ENCODE measurements at places on chromosomes 1 and 21.

GRCh38 chr1:184456189-184456588 lies 69.4 kb downstream of the C1orf21 start:
- H3K4me3 ChIP-seq, result no peak overlapping the region
- H3K27me3 ChIP-seq, result no peaks in the 10 kb centered on the region
- H3K4me1 ChIP-seq, result peaks cover 14% of the 10 kb centered on the region

DNA sequence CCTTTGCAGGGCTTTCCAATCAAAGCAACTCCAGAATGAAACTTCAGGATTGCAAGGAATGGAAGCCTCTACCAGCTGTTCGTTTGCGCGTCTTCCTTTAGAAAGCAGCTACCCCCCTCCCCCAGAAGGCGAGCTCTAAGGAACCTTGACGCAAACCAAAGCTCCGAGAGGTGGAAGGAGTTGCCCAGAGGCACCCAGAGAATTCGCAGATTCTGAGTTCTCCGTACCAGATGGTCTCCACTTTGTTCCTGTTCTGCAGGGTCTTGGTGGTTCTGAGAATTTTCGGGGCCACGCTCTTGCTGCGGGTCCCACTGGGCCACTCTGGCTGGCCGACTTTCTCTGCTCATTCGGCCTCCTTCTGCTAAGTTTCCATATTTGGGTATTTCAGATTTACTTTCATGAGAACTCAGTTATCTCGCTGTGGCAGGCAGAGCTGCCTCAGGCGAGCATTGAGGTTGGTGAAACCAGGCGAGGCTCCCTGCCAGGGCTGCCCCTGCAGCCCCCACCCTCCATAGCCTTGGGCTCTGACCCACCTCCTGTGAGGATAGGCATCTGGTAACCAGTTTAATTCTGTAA lies 801 bp downstream of the TRAF5 start:
- no peak overlapping the region for H3K27ac ChIP-seq
- H3K27me3 ChIP-seq, result peaks cover 15% of the 10 kb centered on the region
- no peaks in the 10 kb centered on the region for H3K36me3 ChIP-seq
- DNase-seq, result no peak
- H3K4me3 ChIP-seq, result peak overlapping the region; percentile 90
- peaks cover 52% of the 10 kb centered on the region for H3K4me1 ChIP-seq

DNA sequence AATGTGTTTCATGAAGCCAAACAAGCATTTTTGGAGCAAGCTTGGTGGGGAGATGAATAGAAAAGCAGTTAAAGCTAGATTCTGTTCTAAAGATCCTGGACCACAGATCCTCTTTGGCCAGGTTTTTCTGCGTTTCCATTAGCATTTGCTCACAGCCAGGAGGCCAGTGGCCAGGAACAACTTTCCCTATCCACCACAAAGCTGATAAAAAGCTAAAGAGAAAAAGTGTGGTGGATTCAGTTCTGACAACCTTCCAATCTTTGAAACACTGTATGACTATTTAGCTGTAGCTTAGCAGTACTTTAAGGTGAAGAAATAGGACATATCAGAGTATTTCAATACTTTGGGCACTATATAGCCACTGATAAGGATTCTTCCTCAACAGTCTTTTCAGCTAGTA lies 3.0 kb upstream of the NEK7 start:
- no peaks in the 10 kb centered on the region for H3K27me3 ChIP-seq
- H3K36me3 ChIP-seq, result no peaks in the 10 kb centered on the region
- no peak overlapping the region for H3K27ac ChIP-seq
- H3K4me1 ChIP-seq, result peaks cover 16% of the 10 kb centered on the region
- no peak for DNase-seq

DNA sequence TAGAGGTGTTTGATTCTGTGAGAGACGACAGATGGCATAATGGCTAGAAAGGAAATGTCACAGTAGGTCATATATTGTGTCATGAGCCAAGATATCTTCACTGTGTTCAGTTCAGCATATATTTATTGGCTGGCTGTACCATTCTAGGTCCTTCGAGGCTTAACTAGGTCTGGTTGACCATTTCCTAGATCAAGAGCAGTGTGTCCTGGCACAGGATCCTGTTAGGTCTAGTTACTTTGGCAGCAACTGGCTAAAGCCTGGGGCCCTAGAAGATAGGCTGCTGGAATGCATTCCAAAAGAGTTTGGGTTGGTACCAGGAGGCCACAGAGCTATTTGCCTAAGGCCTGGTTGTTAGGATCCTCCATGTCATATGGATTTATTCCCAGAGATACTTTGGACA lies 20.9 kb downstream of the ZBTB40 start:
- no peak overlapping the region for H3K27ac ChIP-seq
- no peak for DNase-seq
- no peaks in the 10 kb centered on the region for H3K27me3 ChIP-seq

DNA sequence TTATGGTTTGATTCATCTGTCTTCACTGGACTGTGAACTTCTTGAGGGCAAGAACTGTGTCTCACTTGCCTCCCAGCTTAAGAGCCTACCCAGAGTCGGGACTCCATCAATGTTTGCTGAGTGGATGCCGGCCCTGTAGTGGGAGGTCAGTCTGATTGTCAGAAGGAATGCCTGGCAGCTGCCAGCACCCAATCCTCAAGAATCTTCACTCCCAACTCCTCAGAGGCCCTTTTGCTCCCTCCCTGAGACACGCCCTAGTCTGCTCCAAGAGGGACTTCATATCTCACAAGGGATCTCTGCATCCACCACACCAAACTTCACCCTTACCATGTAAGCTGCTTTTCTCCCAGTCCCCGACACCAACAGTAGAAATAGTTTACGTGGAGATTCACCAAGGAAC lies 15.2 kb upstream of the KDM4A start:
- no peak overlapping the region for H3K4me3 ChIP-seq
- H3K27me3 ChIP-seq, result peaks cover 11% of the 10 kb centered on the region
- DNase-seq, result no peak
- no peaks in the 10 kb centered on the region for H3K4me1 ChIP-seq

DNA sequence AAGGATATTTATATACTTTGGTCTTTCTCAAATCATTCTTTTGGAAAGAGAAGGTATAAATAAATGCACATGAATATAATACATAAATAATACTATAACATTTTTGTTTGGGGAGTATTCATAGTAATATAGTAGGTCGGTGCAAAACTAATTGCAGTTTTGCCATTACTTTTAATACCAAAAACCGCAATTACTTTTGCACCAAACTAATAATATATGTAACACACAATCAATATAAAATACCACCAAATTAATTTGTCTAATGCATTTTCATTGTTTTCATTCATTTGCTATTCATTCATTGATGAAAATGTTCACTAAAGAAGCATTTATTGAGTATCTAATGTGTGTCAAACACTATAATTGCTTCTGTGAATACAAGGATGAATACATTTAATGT lies 219.0 kb downstream of the RWDD3 start:
- peaks cover 6% of the 10 kb centered on the region for H3K27me3 ChIP-seq
- no peak overlapping the region for H3K27ac ChIP-seq
- DNase-seq, result no peak
- no peaks in the 10 kb centered on the region for H3K4me1 ChIP-seq
- no peak overlapping the region for H3K4me3 ChIP-seq

GRCh38 chr1:1778663-1779319 lies 521 bp upstream of the NADK start:
- peak; percentile 70 for DNase-seq
- peak overlapping the region; percentile 74 for H3K4me3 ChIP-seq
- peaks cover 17% of the 10 kb centered on the region for H3K36me3 ChIP-seq
- H3K4me1 ChIP-seq, result peaks cover 49% of the 10 kb centered on the region
- no peak overlapping the region for H3K27ac ChIP-seq

GRCh38 chr1:57158604-57158998 lies 192.8 kb upstream of the C8B start:
- H3K27me3 ChIP-seq, result peaks cover 11% of the 10 kb centered on the region
- H3K27ac ChIP-seq, result no peak overlapping the region
- no peak overlapping the region for H3K4me3 ChIP-seq
- no peak for DNase-seq
- peaks cover 39% of the 10 kb centered on the region for H3K4me1 ChIP-seq
- no peaks in the 10 kb centered on the region for H3K36me3 ChIP-seq

GRCh38 chr1:47189844-47190508 lies at the start of gene PDZK1IP1:
Gene PDZK1IP1, minus strand, starts transcription at chr1:47190036. Its CDS starts 104 bp downstream, at chr1:47189932.
- H3K36me3 ChIP-seq, result no peaks in the 10 kb centered on the region
- DNase-seq, result no peak
- H3K27me3 ChIP-seq, result peaks cover 28% of the 10 kb centered on the region

DNA sequence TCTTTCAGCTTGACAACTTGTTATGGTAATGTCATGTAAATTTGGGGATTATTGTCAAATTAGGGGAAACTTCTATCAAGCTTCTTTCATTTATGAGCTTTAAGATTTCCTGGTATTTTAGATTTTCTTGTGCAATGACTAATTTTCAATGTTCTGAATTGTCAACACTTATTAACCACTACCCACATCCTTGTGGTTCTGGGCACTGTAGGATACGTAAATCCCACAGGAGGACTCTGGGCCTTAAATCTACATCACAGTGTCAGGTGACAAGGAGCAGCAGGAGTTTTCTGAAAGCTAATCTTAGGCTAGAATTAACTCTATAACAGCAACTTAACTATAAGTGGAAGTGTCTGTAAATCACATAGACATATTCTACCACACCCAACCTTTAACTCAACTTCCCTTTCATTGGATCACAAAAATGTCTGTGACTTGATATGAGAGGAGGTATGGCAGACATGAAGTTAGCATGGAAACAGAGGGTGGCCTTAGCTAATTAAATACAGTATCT lies 397.7 kb downstream of the HLX start:
- no peaks in the 10 kb centered on the region for H3K27me3 ChIP-seq
- H3K36me3 ChIP-seq, result peaks cover 29% of the 10 kb centered on the region
- no peak overlapping the region for H3K4me3 ChIP-seq

DNA sequence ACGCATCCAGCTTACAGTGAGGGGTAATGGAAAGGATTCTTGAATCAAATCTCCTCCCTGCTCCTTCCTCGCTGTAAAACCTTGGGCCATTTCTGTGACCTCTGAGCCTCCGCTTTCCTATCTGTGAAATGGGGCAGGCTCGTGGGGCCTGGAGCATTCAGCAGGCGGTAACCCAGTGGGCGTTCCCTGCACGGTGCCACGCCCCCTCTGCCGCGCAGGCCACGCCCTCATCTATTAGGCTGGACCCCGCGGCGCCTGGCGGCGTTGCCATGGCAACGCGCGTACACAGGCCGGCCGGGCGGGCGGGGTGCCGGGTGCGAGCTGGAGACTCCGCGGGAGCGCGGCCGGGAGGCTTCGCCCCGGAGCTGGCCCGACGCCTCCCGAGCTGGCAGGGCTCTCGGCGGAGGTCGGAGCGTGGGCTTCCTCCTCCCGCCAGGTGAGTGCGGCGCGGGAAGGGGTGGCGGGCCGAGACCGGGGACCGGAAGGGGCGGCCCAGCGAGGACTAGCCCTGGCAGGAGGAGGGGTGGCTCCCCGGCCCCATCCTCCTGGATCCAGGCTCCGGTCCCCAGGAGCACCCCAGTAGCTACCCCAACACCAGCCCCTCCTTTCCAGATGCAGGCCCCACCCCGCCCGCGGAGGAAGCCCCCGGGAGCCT lies at the start of gene FHAD1:
Gene FHAD1 (plus strand): TSS at position 264 of the 655 bp plus-strand sequence. CDS start 4,562 bp downstream, outside the sequence.
- peak within 1 kb of the TSS; percentile 81 for H3K27ac ChIP-seq
- H3K27me3 ChIP-seq, result peaks cover 51% of the 10 kb centered on the region
- H3K36me3 ChIP-seq, result no peaks in the 10 kb centered on the region
- DNase-seq, result peak; percentile 87
- peak within 1 kb of the TSS; percentile 85 for H3K4me3 ChIP-seq

GRCh38 chr1:4000811-4001251 lies 100.8 kb upstream of the C1orf174 start:
- H3K27ac ChIP-seq, result no peak overlapping the region
- H3K36me3 ChIP-seq, result no peaks in the 10 kb centered on the region
- DNase-seq, result no peak
- no peaks in the 10 kb centered on the region for H3K27me3 ChIP-seq
- peaks cover 12% of the 10 kb centered on the region for H3K4me1 ChIP-seq

DNA sequence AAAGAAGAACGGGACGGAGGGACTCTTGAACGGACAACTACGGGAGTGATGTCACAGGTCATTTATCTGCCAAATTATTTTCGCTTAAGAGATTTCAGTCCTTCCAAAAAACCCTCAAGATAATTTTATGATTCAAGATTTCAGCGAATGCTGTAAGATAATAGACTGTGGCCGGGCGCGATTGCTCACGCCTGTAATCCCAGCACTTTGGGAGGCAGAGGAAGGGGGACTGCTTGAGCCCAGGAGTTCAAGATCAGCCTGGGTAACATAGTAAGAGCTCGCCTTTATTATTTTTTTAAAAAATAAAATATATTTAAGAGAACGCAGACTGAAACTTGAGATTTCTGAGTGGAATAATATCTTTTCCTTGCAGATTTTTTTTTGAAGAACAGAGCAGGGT lies 609 bp downstream of the RWDD2B start:
- H3K4me1 ChIP-seq, result peaks cover 10% of the 10 kb centered on the region
- no peak overlapping the region for H3K27ac ChIP-seq
- peaks cover 25% of the 10 kb centered on the region for H3K27me3 ChIP-seq
- H3K36me3 ChIP-seq, result peaks cover 8% of the 10 kb centered on the region
- peak overlapping the region; percentile 86 for H3K4me3 ChIP-seq

- H3K27me3 ChIP-seq, result no peaks in the 10 kb centered on the region
- DNase-seq, result no peak
- H3K4me3 ChIP-seq, result no peak overlapping the region
- H3K4me1 ChIP-seq, result peaks cover 46% of the 10 kb centered on the region
- H3K36me3 ChIP-seq, result peaks cover 25% of the 10 kb centered on the region
Observed at GRCh38 chr1:2283991-2284895, 56.1 kb downstream of the SKI start.

DNA sequence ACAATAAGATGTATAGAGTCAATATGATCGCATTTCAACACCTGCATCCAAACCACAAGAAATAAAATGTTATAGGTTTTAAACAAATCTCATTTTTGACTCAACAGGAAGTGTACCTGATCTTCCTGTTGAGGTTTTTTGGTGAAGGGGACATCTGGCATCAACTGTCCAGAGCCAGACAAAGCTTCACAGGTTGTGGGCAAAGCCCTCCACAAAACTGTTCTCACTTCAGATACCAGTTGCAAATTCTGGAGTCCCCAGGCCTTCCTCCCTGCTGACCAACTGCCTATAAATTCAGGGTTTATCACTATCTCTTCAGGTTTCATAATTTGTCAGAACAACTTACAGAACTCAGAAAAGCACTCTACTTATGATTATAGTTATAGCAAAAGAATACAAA lies 326.1 kb upstream of the CAMK1G start:
- H3K36me3 ChIP-seq, result peaks cover 4% of the 10 kb centered on the region
- no peak overlapping the region for H3K4me3 ChIP-seq
- no peak overlapping the region for H3K27ac ChIP-seq
- H3K4me1 ChIP-seq, result no peaks in the 10 kb centered on the region

DNA sequence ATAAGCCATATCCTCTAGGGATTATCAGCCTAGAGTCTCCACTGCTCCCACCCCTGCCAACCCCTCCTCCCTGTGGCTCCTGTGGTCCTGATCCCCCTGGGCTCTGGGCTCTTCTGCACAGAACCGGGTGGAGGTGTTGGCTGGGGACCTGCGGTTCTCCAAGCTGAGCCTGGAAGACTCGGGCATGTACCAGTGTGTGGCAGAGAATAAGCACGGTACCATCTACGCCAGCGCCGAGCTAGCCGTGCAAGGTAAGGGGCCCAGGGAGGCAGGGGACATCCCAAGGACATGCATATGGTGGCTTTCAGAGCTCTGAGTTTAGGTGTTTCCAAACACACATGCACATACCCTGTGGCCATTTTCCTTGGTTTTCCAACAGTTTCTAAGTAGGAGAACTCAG lies 19.3 kb downstream of the CNTN2 start:
- no peaks in the 10 kb centered on the region for H3K36me3 ChIP-seq
- DNase-seq, result no peak
- peaks cover 29% of the 10 kb centered on the region for H3K4me1 ChIP-seq
- H3K27ac ChIP-seq, result no peak overlapping the region

- peaks cover 6% of the 10 kb centered on the region for H3K4me1 ChIP-seq
- peaks cover 25% of the 10 kb centered on the region for H3K27me3 ChIP-seq
- no peaks in the 10 kb centered on the region for H3K36me3 ChIP-seq
- no peak for DNase-seq
Observed at GRCh38 chr1:51612447-51612961, 4.4 kb upstream of the OSBPL9 start.
